NCI-H82 (cell line): ENCODE measurements at places on chromosomes 13 and 19.

- DNase-seq, result no peak
Observed at GRCh38 chr19:5832061-5832460, 7.4 kb downstream of the FUT6 start.

- DNase-seq, result no peak
Observed at GRCh38 chr13:113808058-113808834, 49.2 kb downstream of the TMEM255B start.

DNA sequence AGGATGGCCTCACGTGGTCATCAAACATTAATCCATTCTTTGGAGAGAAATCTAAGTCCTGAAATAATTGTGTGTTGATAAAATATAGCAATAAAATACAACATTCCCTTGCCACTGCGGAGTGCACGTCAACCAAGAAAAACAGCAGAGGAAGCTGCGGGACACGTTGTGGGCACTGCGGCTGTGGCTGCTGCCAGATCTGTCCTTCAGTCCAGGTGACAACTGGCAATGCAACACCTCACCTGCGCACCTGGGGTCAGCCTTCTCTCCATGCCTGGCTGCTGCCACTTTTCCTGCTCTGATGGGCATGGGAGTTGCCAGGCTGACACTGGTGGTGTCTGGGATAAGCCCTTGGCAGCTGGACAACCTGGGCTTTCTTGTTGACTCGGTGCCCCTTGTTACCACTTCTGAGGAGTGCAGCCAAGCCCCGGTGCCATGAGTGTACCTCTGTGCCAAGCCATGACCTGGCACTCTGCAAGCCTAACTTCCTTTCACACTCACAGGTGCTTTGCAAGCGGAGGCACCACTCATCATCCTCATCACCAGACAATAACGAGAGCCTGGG lies 251.6 kb upstream of the TSHZ3 start:
- no peak for DNase-seq

- peak; percentile 100 for DNase-seq
Observed at GRCh38 chr19:19138109-19138981, at the start of gene TMEM161A. Gene TMEM161A (minus strand): TSS chr19:19138478. CDS start chr19:19138428, 50 bp downstream.

DNA sequence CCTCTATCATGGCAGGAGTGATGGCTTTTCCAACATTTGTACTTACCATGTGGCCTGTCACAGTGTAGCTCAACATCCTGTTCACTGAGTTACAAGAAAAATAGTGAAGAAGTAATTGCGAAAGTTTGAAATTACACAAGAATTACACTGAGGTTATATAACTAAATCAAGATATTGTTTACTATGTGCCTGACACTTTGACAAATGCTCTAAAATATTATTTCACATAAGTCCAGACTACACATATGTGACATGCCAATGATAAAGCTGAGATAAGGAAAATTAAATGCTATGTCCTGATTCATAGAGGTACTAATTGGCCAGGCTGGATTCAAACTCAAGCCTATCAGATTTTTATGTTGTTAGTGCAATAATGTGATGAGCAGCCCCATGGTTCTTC lies 451.7 kb downstream of the PCDH9 start:
- DNase-seq, result no peak

GRCh38 chr13:106917024-106917571 lies 349.2 kb upstream of the ARGLU1 start:
- no peak for DNase-seq

DNA sequence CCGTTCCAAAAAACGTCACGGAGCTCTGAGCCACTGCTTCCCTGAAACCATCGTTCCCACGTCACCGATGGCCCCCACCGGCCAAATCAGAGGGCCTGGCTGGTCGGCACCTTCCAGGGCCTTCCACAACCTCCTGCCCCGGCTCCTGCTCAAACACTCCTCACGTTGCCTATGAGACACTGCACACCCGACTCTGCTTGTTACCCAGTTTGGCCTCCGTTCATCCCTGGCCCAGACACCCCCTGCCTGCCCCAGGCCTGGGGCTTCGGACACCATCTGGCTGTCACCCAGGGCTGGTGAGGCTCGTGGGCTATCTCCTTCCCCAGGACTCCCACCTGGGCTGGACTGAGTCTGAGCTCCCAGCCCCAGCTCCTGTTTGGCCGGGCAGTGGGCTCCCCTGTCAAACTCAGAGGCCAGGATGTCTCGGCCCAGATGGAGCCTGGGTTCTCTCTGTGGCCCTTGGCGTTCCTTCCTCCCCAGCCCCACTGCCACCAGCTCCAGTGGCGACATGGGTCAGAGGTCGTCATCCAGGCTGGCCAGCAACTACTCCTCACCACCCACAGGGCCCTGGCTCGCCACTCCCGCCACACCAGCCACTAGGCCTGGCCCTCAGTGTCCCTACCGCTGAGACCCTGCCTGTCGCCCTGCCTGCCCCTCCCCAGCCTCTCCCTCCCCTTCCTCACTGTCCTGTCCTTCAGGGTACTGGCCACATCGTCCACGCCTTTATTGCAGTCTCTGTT lies 17.7 kb downstream of the CERS1 start:
- DNase-seq, result no peak

- DNase-seq, result peak; percentile 74
Observed at GRCh38 chr19:32388393-32388855, 17.1 kb upstream of the DPY19L3 start.

DNA sequence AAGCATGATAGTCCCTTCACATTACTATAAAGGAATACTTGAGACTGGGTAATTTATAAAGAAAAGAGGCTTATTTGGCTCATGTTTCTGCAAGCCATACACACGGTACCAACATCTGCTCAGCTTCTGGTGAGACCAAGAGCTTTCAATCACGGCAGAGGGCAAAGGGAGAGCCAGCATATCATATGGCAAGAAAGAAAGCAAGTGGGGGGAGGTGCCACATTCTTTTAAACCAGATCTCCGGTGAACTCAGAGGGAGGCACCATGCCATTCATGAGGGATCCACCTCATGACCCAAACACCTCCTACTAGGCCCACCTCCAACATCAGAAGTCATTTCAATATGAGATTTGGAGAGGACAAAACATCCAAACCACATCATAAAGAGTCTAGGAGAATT lies 20.3 kb downstream of the XPO4 start:
- peak; percentile 98 for DNase-seq

DNA sequence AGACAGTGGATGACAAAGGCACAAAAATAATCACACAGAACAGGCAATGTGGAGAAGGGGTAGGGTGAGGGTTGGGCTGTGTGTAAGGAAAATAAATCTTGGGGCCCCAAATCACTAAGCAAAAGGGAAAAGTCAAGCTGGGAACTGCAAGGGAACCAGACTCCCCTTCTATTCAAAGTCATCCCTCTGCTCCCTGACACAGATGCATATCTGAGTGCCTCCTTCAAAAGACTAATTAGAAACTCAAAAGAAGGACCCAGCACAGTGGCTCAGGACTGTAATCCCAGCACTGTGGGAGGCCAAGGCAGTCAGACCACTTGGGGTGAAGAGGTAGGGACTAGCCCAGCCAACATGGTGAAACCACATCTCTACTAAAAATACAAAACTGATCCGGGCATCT lies 18.3 kb downstream of the ZNF611 start:
- no peak for DNase-seq

GRCh38 chr19:35596366-35596999 lies 10.5 kb downstream of the PMIS2 start:
- DNase-seq, result peak; percentile 52

GRCh38 chr13:71149498-71150363 lies 717.3 kb downstream of the DACH1 start:
- DNase-seq, result peak; percentile 12

DNA sequence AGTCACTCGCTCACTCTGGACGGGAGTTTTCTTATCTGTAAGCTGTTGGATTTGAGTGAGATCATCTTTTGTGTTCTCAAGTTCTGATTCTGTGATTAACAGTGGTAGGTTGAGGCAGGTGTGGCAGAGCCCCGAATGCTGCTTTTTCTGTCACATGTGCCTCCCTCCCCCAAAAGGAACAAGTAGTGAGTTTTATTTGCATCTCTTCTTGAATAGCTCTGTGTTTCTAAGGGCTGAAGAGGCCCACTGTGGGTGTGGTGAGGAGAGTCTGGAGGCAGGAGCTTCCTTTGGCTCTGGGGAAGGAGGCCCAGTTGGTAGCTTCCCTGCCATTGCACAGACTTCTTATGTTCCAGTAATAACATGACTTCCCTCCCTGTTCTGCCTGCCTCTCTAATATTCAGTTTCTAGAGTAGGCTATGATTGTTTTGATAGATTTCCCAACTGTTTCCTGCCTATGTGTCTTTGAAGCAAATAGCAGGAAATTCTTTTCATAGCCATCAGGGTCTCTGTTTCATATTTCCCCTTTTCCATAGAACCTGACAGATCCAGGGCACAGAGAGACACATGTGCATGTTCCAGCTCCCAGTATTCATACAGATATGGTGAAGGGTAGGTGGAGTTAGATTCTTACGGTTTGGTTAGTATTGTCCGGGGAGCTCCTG lies 23.9 kb upstream of the CXCL17 start:
- no peak for DNase-seq

GRCh38 chr13:100428986-100429385 lies 159.6 kb downstream of the GGACT start:
- peak; percentile 7 for DNase-seq

GRCh38 chr13:95304453-95304852 lies 3.2 kb upstream of the ABCC4 start:
- no peak for DNase-seq

GRCh38 chr19:11479090-11479897 lies 1.6 kb downstream of the ELAVL3 start:
- DNase-seq, result peak; percentile 86

- DNase-seq, result no peak
Observed at GRCh38 chr13:45926741-45927140, 75.2 kb upstream of the SIAH3 start.

DNA sequence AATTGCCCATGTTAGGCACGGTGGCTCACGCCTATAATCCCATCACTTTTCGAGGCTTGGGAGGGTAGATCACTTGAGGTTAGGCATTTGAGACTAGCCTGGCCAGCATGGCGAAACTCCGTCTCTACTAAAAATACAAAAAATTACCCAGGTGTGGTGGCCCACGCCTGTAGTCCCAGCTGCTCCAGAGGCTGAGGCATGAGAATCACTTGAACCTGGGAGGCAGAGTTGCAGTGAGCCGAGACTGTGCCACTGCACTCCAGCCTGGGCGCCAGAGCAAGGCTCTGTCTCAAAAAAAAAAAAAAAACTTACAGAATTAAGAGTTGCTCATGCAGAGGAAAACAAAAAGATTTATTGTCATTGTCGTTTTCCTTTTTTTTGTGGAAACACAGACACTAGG lies 3.4 kb upstream of the PSMC4 start:
- DNase-seq, result no peak

- no peak for DNase-seq
Observed at GRCh38 chr19:39195755-39196154, 1.0 kb upstream of the NCCRP1 start.

DNA sequence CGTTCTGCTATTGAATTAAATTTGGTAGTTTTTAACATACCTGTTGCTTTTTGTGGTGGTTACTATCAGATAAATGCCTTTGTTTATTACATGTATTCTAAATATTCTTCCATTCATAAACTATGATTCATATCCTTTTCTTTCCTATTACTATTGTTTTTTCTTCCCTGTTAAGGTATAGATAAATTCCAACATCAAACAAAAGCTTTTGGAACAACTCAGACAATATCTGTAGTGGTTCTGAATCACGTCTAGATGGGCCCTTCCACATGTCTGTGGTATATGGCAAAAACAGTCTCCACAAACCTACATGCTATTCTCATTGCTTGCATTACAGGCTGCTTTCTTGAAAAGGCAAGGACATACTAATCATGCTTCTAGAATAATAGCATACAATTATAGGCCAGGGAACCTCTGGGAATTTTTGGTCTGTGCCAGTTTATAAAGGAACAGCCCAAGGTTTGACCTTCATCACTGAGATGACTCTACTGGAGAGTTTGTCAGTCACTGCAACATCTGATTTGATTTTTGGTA lies 6.4 kb downstream of the LRCH1 start:
- DNase-seq, result no peak

- no peak for DNase-seq
Observed at GRCh38 chr13:30639671-30640070, 22.0 kb downstream of the USPL1 start.

GRCh38 chr13:51271528-51272085 lies 49.4 kb downstream of the FAM124A start:
- DNase-seq, result no peak

GRCh38 chr19:23071147-23071511 lies 45.7 kb upstream of the ZNF730 start:
- peak; percentile 61 for DNase-seq

DNA sequence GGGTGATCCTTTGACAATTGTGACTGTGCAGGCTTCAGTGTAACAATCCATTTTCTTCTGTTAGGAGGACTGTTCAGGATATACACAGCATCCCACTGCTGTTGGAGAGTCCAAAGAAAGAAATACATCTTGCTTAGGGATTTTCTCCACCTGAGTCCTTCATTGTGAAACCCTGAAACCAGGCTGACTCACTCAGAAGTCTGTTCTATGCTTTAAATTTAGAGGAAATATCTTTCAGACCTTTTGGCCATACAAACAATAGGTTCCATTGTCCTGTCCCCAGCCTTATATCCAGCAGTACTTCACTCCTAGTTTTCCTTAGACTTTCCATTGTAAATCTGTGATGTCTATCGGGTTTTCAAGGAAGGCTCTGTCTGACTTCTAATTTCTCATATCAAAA lies 379.1 kb downstream of the SUCLA2 start:
- no peak for DNase-seq

DNA sequence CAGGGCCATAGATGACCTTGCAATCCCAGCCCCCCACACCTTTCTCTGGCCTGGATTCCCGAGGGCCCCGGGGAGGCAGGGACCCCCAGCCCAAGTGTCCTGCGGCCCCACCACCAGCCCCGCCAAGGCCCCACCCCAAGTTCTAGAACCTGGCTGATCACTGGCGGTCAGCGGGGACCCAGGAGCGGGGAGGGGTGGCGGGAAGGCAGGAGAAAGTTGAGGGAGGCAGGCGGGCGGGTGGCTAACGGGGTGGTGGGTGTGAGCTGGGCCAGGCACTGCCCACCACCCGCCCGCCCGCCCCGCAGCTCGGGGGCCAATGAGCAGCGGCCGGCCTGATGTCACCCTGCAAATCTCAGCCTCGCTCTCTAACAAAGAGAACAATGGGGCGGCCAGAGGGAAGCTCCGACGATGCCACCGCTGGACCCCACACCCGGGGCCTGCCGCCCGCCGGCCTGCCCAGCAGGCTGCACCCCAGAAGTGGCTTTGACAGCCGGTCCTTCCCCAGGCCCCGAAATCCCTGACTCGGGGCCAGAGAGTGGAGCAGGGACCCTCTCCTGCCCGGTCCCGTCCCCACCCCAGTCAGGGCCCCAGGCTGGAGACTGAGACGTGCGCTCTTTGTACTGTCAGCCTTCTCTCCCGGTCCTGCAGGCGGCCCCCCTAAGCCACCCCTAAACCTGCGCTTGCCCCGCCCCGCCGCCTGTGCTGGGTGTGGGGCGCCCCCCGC lies 1.6 kb downstream of the MEX3D start:
- DNase-seq, result peak; percentile 78

GRCh38 chr13:98892821-98893220 lies 85.0 kb downstream of the DOCK9 start:
- DNase-seq, result no peak
